B cell (primary cell): ENCODE measurements at places on chromosomes 6 and 20. TPM values are rescaled to one million over a fixed set of nuclear protein-coding genes. Genes with fewer than 3 reads are reported as not detected.

LY6G5B gene
- 25.2 and 28.4 TPM in 2 replicates for polyA plus RNA-seq

GJA10 gene
- polyA plus RNA-seq = not detected in 2 replicates

IL17F gene
- not detected in 2 replicates for polyA plus RNA-seq

HLA-DRB1 gene
- 1,038 and 1,240 TPM in 2 replicates for polyA plus RNA-seq

LPIN3 gene
- polyA plus RNA-seq = 0.29 and 1.2 TPM in 2 replicates

PPP1R3G gene
- 0.04 and 0.09 TPM in 2 replicates for polyA plus RNA-seq

RIPPLY2 gene
- polyA plus RNA-seq = not detected in 2 replicates

GRCh38 chr6:9161731-9162130 is 726.4 kb upstream of the SLC35B3 start:
- no peak for DNase-seq

DNA sequence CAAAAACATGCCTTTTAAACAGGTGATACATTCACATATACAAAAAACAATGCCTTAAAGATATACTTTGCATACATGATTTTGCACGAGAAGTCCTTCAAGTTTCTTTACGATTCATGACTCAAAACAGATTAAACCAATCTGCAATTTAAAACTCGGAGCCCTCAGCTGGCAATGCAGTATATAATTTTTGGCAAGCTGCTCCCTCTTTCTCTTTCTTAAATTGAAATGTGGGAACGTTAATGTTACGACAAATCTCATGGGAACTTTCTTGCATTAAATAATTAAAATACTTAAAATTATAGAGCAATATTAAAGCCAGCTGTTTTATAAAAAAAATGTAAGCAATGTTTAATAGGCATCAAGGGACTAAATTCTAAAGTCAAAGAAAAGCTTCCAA is 334.6 kb downstream of the ESR1 start:
- DNase-seq = no peak

DNA sequence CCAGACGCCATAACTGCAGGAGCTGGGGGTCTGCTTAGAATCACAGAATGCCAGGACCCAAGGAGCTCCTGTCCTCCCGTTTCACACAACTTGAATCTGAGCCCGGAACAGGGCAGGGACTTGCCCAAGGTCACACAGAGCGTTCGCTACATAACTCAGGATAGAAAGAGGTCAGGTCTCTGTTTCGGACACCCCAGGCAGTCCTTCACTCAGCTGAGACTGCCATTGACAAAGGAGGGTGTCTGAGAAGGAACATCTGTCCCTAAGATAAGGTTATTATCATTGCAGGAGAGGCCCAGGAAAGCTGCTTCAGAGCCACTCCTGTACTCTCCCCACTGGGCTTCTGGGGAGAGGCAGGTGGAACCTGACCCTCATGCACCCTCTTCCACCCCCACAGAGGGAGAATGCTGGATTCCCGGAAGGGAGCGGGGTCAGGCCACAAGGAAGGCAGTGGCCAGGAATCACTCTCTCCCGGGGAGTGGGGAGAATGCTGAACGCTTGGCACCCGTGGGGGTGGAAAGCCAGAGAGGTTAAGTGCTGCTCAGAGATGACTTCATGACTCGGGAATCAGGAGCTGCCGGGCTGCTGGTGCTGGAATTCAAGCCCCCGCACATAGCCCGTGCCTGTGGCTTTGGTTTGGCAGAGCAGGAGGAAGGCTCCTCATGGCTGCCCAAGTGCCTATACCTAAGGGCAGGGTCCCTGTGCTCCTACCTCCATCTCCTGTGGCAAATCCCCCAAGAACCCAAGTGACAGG is 10.7 kb downstream of the SDC4 start:
- DNase-seq = no peak

DNA sequence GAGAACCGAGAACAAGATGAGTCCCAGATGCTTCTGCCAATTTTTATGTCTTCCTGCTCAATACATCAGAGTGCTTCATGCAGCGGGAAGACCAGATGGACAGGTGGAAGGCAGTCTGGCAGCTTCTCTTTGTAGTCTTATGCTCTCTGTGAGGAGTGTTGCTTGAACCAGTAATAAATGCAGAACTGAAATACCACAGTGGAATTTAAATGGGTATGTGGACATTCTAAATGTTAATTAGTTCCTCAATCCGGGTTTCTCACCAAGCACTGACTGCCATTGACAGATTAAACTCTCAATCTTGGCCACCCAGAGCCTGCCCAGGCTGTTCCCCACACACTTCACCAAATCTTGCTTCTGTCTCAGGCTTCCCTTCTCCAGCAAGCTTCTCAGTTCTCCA is 695.5 kb upstream of the CHD6 start:
- no peak for DNase-seq

DNA sequence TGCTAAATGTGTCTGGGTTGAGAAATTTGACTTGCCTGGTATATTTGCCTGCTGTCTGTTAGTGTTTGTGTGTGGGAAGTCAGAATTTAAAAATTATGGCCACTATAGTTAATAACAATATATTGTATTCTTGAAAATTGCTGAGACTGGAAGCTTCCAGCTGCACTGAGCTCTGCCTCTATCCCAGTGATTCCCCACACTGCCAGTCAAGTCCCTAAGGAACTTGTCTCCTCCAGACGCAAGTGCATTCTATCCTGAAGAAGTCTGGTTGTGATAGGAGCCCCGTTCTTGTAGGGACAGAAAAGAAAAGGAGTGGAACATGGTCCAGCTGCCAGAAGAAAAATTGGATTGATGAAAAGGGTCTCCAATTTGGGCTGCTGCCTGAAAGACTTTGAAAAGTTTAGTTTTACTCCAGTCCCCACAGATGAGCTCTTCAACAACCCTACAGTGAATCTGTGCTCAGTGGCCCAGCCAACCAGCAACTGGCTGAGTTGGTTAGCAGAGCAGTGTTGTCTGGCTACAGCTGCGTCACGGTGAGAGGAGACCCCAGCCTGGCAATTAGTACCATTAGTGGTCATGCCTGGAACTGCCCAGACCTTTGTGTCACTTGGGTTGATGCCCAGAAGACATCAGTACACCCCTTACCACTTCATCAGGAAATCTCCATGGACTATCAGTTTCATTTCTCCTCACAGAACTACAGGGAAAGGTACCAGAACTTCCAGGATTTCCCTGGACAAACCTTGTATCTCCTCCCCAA is 183.1 kb upstream of the MCHR2 start:
- DNase-seq = no peak

DNA sequence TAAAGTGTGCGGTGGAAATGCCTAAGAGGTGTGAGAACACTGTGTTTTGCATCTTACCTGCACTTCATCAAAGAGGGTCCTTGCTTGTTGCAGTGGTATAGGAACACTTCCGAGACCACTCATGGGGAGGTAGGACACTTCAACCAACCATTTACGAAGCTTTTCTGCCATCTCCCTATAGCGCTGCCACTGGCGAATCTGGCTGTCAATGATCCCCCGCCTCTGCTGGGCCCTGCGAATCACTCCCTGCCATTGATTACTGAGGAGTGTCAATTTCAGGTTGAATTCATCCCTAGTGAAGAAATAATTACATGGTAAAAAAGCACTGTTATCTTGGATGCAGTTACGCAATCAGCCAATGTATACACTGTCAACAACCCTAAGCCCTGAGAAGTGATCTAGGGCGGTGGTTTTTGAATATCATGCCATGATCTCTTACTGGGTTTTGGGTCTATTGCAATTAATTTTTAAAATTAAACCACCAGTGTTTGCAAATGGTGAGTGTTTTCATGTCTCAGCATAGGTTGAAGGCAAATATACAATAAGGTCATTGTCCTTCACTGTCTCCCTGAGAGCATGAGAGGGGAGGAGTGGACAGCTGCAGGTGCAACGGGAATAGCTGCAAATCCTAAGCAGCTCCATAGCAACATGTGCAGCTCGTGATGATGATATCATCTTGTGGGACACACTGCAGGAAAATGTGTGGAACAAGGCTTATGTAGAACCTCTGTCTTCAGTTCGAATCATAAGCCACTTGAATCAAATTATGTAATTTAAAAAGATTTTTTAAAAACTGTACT is 400.6 kb downstream of the ESR1 start:
- no peak for DNase-seq

- no peak for DNase-seq
Observed at GRCh38 chr20:48831718-48832404, 4.1 kb upstream of the PREX1 start.

GRCh38 chr20:61901392-61902220 is 164.1 kb downstream of the TAF4 start:
- DNase-seq = no peak

- DNase-seq = no peak
Observed at GRCh38 chr6:20952699-20953474, 418.6 kb downstream of the CDKAL1 start.

DNA sequence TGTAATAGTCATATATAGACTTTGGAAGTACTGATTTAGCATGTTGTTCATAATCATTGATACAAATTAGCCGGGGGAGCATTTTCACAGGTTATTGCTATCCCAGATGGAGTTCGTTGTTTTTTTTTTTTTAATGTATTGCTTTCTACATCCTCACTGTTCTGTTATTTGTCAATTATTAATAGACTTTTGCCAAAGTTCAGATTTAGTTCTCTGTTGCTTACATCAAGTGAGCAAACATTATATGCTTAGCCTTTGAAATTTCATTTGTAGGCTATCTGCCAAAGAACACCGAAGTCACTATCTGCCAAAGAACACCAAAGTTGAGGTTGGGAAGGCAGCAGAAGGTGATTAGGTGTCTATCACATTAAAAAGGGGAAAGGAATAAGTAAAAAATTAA is at the start of gene HAO1:
TSS of gene HAO1 (minus strand) at position 118 of the 400 bp plus-strand sequence. CDS start at position 82, 36 bp downstream.
- no peak for DNase-seq

DNA sequence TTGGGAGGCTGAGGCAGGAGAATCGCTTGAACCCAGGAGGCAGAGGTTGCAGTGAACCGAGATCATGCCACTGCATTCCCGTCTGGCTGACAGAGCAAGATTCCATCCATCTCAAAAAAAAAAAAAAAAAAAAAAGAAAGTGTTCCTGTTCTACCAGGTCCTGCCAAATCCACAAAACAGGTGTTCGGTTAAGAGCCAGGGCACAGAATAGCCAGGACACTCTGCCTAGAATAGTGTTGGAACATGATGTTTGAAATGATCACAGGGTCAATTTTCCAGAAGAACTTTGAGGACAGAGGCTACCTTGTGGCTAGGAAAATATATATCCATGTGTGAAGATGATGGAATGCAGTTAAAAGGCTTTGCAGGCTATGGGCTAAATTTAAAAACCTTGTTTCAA is 63.6 kb upstream of the TRAF3IP2 start:
- no peak for DNase-seq

DNA sequence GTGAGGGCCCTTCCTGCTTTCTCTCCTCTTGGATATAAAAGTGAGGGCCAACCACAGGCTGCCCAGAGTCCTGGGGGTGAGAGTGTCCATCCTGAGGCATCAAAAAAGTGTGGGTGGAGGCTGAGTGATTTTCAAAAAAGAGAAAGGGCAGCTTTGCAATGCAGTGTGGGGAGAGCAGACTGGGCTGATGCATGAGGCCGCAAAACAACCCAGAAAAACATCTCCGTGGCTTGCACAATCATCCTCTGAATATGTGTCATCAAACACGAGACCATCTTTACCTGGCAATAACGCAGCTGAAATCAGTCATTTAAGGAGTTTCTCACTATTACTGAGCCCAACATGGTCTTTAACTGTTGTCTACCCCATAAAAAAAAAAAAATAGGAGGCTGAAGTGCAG is 191.2 kb upstream of the SOX4 start:
- DNase-seq = no peak

- DNase-seq = no peak
Observed at GRCh38 chr6:17719323-17720041, 12.8 kb upstream of the NUP153 start.

DNA sequence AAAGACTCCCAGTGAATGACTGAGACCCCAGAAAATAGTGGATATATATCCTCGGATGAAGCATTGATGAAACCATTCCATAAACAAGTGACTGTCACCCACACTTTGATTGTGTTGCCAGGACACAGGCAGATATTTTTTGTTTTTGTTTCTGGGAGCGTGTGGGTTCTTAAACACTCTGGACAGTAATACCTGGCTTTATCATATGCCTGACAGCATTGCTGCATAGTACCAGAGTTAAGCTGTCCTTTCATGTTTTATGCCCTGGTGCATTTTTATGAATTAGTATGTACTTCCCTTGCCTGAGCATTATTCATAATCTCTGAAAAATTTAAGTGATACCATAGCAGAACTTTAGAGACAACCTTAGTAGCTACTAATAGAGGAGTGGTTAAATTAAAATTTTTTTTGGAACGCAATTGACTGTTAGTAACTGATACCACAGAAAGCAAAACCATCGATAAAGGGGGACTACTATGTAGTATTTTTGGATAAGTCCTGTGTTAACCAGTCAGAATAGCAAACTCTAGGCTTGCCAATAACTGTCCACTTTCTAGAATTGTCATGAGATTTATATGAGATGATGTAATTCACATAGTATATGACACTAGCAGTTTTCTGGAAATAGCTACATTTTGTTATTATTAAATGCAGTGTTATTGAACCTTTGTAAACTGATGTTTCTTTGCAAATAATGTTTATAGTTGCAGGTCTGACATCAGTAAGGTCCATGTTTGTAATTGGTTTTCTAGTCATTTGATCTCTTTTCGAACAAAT is 30.4 kb downstream of the SENP6 start:
- no peak for DNase-seq

DNA sequence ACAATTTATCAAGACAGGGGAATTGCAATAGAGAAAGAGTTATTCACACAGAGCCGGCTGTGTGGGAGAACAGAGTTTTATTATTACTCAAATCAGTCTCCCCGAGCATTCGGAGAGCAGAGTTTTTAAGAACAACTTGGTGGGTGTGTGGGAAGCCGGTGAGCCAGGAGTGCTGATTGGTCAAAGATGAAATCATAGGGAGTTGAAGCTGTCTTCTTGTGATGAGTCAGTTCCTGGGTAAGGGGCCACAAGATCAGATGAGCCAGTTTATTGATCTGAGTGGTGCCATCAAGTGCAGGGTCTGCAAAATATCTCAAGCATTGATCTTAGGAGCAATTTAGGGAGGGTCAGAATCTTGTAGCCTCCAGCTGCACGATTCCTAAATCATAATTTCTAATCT is 50.0 kb upstream of the ECI2 start:
- DNase-seq = no peak

- peak; percentile 51 for DNase-seq
Observed at GRCh38 chr6:166456395-166457156, 73.8 kb upstream of the MPC1 start.
